ENCODE measurements at places on chromosomes 13 and 19.
A peak's percentile ranks its signal among the peaks of the same experiment; 100 is the strongest.

DNA sequence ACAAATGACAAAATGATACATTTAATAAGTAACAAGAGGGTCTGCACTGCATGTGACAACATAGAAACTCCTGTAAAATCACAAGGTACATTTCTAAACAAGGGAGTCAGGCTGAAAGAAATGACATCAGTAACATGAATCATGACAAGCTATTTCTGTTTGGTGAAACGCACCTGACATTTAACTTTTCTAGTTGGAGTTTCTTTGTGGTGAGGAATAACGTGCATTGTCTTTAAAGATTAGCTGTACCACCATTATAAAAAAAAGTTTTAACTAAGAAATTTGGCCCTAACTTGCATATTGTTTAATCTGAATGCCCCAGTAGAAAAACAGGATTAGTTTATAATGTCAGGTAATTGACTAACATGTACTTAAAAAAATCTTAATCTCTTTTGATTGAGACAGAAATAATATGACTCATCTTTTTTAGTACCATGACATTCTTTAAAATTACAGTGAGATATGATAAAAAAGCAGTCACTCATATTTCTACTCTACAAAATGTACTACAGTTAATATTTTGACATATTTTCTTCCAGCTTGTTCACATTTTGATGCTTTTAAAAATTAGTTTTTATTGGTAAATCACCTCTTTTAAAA, 418.2 kb downstream of the KLF12 start:
- no peak for DNase-seq

- DNase-seq, result no peak
Measured at GRCh38 chr13:74770361-74770760, 636.2 kb upstream of the KLF12 start.

GRCh38 chr13:109379930-109380329, 406.5 kb downstream of the IRS2 start:
- no peak for DNase-seq

DNA sequence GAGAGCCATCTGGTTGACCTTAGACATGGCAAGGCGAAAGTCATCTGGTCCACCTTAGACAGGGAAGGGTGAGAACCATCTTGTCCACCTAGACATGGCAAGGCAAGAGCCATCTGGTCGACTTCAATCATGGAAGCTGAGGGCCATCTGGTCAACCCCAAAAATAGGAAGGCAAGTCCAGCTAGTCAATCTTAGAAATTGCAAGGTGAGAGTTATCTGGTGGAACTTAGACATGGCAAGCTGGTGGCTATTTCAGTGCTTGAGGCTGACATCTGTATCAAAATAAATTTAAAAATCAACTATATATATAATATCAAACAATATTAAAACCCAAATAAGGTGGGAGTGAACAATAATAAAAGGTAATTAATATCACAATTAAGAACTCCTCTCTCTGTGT, 83.9 kb downstream of the ZNF726 start:
- DNase-seq, result no peak

DNA sequence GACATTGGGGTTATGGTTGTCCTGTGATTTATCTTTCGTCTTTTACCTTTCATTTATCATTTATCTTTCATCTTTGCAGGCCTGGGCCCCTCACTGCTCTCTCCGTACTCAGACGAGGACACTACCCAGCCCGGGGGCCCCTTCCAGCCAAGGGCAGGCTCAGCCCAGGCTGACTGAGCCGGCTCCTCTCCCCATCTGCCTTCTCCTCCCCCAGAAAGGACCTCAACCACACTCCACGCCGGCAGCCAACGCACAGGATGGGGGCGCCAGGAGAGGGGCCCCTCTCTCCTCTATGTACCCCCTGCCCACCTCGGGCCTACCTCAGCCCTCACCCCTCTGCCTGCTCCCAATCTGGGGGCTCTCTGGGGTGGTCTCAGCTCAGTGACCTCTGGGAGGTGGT, 7.4 kb upstream of the PPP5C start:
- DNase-seq, result no peak

GRCh38 chr19:447816-448560, 12.8 kb downstream of the SHC2 start:
- no peak for DNase-seq

GRCh38 chr19:45440873-45441654, 17.3 kb upstream of the ERCC1 start:
- no peak for DNase-seq

DNA sequence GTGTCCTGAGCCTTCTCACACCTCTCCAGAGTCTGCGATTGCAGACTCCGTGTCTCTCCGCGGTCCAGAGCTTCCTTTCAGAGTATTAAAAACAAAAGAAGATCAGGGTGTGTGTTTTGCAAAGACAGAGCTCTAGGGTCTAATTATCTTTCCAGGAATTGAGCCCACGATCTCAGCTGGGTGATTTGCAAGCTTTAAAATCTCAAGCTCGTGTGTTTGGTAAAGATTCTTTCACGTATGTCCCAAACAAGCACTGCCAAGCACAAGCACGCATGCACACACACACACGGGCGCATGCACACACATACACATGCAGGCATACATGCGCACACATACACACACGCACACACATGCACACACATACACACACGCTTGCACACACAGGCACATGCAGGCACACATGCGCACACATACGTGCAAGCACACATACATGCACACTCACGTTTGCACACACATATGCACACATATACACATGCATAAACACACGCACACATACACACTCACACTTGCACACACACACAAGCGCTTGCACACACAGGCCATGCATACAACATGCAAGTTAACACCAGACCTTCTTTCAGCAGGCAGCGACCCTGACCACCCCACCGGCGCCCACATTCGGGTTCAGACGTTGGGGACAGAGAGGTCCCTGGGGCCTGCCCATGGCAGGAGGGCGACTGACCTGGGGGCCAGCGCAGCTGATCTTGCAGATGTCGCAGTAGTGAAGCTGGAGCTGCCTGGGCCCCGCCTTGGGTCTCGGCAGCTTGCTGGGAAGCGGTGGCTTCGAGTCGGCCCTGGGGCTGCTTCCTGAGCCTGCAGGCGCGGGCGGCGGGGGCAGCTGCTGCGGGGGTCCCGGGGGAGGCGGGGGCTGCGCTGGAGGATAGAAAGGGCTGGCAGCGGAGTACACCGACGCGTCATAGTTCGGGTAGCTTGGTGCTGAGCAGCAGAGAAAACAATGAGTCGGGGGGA, 37.9 kb downstream of the ZFR2 start:
- DNase-seq, result no peak

GRCh38 chr13:36862002-36862685, 43.1 kb downstream of the RFXAP start:
- no peak for DNase-seq

DNA sequence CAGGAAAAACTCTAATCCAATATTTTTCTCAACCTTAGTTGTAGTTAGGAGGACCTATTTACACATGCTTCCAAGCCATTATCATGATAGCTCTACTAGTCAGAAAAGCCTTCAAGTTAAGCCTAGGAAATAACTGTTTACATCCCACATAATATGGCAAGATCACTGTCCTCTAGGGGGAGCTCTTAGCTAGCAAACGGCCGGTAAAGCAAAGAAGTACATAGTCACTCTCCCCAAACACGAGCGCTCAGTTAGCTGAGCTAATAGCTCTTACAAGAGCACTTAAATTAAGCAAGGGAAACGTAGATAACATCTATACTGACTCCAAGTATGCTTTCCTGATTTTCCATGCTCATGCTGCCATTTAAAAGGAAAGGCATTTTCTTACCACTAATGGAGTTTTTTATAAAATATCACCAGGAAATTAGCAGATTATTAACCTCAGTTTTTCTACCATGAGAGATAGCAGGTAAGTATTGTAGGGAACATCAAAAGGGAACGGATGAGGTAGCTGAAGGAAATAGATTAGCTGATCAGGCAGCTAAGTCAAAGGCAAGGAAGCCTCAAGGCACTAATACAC, 100.6 kb upstream of the PABPC3 start:
- DNase-seq, result peak; percentile 46

DNA sequence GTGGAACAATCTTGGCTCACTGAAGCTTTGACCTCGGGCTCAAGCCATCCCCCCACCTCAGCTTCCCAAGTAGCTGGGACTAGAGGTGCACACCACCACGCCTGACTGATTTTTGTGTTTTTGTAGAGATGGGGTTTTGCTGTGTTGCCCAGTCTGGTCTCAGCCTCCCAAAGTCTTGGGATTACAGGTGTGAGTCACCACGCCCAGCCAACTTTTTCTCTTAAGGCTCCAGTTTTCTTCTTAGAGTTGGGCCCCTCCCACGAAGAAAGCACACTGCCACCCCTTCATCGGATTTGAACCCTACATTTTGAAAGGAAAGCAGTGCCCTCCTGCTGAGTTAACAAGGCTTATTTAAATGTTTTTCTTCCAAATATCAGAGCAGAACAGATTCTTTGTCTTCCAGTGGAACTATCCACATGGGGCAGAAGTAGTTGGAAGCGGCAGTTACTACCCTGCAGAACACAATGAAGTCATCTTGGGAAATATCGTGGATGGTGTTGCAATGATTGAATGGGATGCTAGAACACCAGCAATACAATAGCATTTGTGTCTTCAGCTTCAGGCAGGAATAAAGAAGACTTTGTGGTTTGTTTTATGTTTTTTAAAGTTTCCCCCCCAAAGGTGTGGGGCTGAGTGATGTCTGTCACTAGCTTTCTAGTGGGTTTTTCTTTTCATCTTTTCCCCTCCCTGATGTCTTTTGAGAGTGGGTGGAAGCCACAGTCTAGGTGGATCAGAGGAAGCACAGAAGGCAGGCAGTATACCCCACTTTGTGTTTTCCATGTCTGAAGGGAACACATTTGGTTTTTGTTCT, 8.9 kb downstream of the ACTN4 start:
- no peak for DNase-seq

All from stimulated activated CD4-positive, alpha-beta T cell treated with anti-CD3 and anti-CD28 coated beads, Interleukin-1b, Interleukin-23, amount 100 ng/mL, for 24 hours (primary cell).